ENCODE measurements at places on chromosomes 3 and 15.

GRCh38 chr3:169822983-169823382, 10.3 kb upstream of the LRRC34 start:
- DNase-seq: no peak

DNA sequence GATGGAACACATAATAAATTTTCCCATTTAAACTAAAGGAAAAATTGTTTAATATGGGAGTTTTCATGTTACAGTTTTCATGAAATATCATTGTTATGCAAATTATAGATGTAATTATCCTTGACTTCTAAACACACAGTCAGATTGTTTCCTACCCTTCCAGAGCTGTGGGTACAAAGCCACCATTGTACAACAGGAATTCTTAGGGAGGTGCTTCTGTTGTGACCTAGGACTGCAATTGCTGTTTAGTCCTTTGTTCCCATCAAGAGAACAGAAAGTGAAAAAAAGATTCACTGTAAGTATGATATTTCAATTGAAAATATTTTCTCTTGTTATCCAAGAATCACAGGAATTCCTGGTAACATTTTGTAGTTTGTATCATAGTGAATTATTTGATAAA, 455.3 kb upstream of the NAALADL2 start:
- no peak for DNase-seq

GRCh38 chr15:98960555-98961050, 47.0 kb downstream of the PGPEP1L start:
- DNase-seq: no peak

GRCh38 chr3:18149935-18150334, 275.2 kb downstream of the SATB1 start:
- DNase-seq: no peak

- no peak for DNase-seq
Observed at GRCh38 chr3:127690106-127690505, 17.4 kb downstream of the ABTB1 start.

DNA sequence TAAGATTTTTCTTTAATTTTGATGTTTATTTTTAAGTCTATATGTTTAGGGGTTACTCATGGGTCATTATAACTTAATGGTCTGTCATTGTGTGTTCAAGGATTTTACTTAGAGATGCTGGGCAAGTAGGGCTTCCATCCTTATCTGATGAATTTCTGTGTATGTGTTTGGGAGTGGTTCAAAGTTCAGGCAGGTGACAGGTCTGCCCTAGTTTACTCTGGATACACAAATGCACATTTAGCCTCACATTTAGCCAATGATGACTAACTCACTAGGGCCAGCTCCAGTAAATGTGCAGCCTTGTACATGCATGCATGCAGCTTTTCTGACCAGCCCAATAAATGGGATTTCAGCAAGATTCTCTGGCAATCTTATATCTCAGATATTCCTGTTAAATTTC, 554.1 kb downstream of the SI start:
- no peak for DNase-seq

DNA sequence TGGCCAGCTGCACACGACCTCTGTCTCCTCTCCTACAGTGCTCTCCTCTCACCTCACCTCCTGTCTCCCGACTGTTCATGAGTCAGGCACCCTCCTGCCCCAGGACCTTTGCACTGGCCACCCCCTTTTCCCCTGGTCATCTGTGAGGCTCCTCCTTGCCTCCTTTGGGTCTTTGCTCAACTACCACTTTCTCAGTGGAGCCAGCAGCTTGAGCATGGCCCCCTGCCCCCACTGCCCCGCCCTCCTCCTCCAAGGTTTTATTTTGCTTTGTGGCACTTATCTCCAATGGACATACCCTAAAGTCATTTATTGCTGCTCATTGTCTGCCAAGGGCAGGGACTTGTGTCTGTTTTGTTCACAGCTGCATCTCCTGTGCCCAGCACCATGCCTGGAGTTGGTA, 64.3 kb downstream of the MGLL start:
- no peak for DNase-seq

DNA sequence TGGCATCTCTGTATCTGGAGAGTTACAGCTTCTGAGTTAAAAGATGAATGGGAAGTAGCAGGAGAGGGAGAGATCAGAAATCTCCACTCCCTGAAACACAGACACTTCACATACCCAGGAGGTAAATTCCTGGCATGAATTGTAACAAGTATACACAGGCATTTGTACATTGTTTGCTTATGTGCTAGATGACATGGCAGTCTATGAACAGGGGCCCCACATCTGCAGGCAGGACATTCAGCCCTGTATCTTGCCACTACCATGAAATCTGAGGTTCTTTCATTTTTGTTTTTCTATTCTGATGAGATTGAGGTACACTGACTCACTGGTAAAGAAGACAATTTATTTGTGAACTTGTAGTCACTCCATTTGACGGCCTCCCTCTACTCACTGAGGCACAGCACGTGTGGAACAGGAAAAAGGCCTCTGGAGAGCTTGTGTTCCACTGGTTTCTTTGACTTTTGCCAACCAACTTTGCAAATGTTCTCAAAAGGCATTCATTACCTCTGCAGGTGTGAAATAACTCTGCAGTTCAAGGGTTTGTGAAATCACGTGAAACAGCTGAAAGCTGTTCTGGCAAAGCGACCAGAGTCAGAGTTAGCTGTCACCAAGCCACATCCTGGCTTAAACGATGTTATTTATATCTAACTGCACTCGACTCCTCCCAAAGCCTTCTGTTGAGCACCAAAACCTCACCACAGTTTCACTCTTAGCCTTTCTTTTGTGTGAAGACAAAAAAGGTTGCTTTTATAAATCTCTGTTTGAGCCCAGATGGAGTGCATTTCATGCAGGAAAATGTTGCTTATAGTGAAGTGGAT, 401.3 kb upstream of the CFAP20DC start:
- no peak for DNase-seq

- DNase-seq: no peak
Observed at GRCh38 chr3:127688022-127688415, 15.3 kb downstream of the ABTB1 start.

DNA sequence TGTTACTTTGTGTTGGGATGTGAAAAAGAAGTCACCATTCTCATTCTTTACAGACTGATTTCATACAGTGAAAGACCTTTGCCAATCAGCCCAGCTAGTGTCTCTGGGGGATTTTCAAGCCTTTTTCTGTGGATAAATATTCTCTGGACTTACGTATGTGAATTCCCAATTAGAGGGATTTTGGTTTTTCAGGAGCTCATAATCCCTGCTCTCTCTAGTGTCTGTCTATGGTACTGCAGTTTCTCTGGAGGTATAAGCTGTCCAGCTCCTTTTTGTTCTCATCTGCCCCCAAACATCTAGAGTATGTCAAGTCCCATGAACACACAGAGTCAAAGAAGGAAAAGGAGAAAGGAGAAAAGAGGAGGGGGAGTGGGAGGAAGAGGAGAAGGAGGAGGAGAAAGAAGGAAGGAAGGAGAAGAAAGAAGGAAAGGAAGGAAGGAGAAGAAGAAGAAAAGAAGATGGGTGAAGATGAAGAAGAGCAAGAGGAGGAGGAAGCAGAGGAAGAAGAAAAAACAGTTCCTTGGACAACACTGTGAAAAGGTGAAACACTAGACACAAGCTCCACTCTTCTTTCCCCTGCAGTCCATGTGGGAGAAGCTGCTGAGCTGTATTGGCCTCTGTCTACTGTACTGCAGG, 218.6 kb downstream of the GREM1 start:
- DNase-seq: peak; percentile 15

GRCh38 chr3:55373423-55373822, 113.7 kb downstream of the WNT5A start:
- no peak for DNase-seq

DNA sequence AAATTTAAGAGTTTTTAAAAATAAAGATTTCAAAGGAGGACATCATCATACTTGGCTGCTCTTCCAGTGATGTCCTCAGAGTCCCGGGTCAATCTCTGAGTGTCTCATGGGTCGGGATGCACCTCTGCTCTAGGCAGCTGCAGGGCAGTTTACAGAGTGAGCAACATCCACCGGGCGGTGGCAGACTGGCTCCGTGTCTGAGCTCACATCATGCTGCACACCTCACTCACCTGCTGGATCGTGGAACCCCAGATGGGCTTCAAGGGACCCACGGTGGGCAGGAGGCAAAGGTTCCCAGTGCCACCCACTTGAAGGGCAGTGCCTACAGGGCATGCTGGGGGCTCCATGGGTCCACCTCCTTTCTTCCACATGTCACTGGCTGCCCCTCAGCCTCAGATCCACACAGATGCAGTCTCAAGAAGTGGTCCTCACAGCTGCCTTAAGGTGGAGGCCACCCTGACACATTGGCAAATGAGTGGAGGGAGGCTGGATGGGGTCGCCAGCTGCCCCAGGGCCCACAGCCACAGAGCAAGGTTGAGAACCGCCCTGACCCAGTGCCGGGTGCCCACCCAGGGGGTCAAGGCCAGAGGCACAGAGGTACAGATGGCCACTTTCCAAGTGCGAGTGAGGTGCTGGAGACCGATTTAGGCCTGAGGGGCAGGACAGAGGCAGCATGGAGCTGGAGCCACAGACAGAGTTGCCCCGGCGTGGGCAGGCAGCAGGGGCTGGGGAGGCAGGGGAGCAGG, 25.2 kb downstream of the CYFIP1 start:
- DNase-seq: no peak

- DNase-seq: peak; percentile 88
Observed at GRCh38 chr3:170467007-170467406, 48.3 kb downstream of the CLDN11 start.

DNA sequence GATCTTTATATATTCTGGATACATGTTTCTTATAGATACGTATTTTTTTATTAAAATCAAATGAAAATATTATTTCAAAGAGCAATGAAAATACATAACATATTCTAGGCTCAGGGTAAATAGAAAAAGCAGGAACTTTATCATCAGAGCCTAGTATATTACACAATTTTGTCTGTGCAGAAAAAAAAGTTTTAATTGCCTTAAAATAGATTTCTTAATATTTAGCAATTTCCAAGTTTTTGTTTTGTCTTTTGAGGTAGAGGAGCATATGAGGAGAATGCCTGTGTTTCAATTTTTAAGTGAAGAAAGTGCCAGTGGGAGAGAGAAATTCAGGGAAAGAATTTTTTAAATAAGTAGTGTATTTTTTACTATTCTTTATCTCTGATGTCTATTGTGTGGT, 10.5 kb downstream of the CAPN7 start:
- DNase-seq: no peak

GRCh38 chr3:99248130-99248529, 346.6 kb upstream of the DCBLD2 start:
- DNase-seq: no peak

- DNase-seq: no peak
Observed at GRCh38 chr3:126526668-126527005, 2.7 kb downstream of the CHST13 start.

- no peak for DNase-seq
Observed at GRCh38 chr3:89116476-89116875, 9.1 kb downstream of the EPHA3 start.

GRCh38 chr3:72317491-72317890, 530.8 kb downstream of the SHQ1 start:
- no peak for DNase-seq

- DNase-seq: no peak
Observed at GRCh38 chr15:91839867-91840266, 13.6 kb upstream of the SLCO3A1 start.

DNA sequence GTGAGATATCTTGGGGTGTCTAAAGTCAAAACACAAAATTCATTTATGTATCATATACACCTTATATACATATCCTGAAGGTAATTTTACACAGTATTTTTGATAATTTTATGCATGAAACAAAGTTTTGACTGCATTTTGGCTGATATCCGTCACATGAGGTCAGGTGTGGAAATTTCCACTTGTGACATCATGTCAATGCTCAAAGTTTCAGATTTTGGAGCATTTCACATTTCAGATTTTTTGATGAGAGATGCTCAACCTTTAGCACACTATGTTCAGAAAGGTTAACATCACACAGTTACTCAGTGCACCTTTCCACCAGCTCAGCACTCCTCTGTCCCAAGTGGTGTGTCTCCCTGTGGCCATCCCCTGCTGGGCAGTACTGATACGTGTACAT, 37.7 kb upstream of the CPB1 start:
- DNase-seq: no peak

GRCh38 chr3:100777271-100777670, 68.0 kb downstream of the TFG start:
- no peak for DNase-seq

DNA sequence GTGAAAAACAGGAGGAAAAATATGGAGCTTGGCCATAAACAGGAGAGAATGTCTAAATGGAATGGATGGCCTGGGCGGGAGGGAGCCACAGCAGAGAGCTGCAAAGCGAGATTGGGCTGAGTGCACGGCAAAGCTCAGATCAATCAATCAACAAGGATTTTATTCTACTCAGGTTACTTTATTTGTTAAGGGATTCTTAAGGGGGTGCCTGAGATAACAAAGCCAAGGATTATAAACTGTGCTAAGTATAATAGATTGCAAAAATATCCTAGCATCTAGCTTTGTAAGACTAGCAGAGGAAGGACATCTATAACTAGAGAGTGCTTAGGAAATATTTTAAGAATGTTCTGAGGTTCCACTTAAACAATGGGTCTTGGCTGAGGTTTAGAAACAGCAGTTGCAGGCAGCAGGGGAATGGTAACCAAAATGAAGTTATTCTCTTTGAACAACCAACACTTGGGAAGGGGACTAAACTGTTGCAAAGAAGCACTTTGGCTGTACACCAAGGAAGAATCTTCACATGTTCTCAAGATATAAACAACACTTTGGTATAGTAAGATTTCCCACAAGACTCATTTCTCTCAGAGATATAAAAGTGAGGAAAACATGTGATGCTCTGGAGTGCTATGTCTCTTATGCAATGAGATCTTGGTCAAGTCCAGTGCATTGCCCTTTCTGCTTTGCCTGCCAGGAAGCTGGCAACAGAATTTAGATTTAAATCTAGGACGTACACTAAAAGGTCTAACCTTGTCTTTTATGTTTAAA, 35.5 kb downstream of the TMEM212 start:
- no peak for DNase-seq

- DNase-seq: no peak
Observed at GRCh38 chr3:140013220-140013619, 78.2 kb downstream of the CLSTN2 start.

- no peak for DNase-seq
Observed at GRCh38 chr3:67946436-67946835, 292.0 kb upstream of the SUCLG2 start.

DNA sequence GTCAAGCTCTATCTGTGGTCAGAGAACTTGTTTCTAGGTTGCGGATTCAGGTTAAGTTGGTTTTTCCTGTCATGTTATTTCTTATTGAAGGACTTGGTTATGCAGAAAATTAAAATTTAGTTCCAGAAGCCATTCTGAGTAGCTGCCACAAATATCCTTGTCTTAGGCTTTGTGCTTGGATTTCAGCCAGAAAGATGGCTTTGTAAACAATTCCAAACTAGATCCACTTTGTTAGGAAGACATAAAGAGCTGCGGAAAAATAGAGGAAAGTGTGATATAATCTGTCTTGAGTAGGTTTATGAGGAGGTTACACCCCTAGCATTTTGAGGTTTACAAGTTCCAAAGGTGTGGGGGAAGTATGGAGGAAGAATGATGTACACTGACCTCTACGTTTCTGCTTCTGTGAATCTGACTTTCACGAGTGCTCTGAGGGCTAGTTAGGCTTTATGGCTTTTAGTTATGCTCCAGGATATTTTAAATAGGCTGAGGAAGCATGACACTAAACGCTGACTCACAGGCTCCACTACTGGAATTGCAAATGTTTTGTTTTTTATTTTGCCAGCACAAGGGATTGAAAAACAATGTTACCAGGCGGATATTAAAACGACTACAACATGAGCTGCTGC, 46.3 kb upstream of the UTS2B start:
- no peak for DNase-seq

- DNase-seq: no peak
Observed at GRCh38 chr3:14142567-14143270, 17.9 kb downstream of the TMEM43 start.
